Right atrium auricular region (tissue), 2 donors: ENCODE measurements at places on chromosomes 3 and 15.

DNA sequence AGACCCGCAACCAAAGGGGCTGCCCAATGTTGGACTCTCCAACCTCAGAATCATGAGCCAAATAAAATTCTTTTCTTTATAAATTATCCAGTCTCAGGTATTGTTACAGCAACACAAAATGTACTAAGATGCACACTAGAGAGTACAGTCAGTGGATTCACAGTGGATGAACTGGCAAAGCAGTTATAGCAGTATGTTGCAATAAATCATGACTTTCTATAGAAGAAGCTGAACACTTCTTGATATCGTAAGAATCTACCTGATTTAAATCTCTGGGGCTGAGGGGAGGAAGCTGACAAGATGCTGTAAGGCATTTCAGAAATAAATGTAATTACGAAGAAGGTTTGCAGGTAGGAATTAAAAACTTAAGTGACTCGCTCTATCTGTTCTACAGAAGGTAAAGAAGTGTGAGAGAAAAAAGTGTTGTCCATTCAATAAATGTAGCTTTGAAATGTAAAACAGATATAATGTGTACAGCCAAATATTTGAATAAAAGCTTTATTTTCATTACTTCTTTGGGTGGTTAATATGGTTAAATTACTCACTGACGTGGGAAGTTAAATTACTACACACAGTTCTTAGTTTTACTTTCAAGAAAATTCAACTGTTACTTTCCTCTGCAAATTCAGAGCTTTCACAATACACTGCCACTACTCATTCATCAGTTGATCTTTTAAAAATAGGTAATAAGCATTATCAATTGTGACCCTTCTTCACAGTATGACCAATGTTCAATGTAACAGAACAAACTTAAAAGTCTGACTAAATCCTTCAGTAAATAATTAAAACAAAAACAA lies 439.1 kb downstream of the SHQ1 start:
- no peak overlapping the region for H3K4me3 ChIP-seq
- no peak for DNase-seq
- no peaks in the 10 kb centered on the region for H3K36me3 ChIP-seq
- peaks cover 48% of the 10 kb centered on the region for H3K4me1 ChIP-seq

DNA sequence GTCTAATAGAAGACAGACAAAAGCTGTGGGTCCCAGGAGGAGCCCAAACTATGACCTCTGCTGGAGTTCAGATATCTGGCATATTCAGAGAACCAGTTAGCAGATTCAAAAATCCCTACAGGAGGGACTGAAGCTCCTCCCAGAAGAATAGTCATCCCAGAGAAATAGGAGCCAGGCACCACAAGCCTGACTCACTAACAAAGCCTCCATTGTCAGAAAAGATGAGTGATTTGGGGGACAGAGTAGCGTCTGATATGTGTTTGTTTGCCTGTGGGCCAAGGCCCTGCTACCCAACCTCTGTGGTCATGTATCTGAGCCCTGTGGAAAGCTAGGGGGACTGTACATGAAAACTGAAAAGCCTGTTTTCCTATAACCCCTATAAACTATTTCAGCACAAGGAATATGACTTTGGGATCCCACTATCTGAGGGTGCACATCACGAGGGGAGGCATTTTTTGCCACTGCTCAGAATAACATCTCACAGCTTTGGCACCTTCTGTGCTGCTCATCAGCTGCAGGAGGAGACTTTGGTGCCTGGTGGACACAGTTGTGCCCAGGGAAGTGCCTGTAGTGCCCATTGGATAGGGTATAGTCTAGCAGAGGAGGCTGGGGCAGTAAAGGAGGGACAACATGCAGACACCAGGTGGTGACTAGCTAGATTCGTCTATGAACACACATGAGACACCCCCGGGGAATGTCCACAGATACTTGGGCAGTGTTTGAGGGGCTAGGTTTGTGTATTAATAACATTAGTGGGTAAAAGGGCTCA lies 9.7 kb upstream of the LARP6 start:
- peak overlapping the region; percentile 56 for H3K27ac ChIP-seq
- H3K4me3 ChIP-seq = no peak overlapping the region
- H3K36me3 ChIP-seq = no peaks in the 10 kb centered on the region
- no peaks in the 10 kb centered on the region for H3K4me1 ChIP-seq

GRCh38 chr3:42387802-42388651 lies 22.4 kb downstream of the LYZL4 start:
- no peaks in the 10 kb centered on the region for H3K4me1 ChIP-seq
- H3K27ac ChIP-seq = no peak overlapping the region
- H3K4me3 ChIP-seq = no peak overlapping the region
- no peaks in the 10 kb centered on the region for H3K27me3 ChIP-seq
- H3K36me3 ChIP-seq = no peaks in the 10 kb centered on the region

- H3K36me3 ChIP-seq = no peaks in the 10 kb centered on the region
- no peak overlapping the region for H3K4me3 ChIP-seq
- H3K27ac ChIP-seq = no peak overlapping the region
- DNase-seq = no peak
- H3K27me3 ChIP-seq = no peaks in the 10 kb centered on the region
Measured at GRCh38 chr3:156978481-156978961, 152.4 kb downstream of the LEKR1 start.

DNA sequence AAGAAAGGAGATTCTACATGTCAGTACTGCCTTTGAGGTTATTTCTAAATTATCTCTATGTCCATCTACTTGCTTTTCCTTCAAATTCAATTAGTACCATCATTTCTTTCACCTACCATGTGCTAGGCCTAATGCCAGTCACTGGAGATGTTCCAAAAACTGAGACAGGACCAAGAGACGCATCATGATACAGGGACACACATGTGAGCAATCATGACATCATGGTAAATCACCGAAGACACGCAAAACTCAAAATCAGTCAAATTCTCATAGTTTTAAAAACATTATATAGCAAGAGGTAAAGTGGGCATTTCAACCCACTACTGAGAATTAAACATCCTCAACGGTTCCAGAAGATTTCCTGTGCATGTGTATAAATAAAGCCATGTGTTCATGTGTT lies 95.0 kb downstream of the CD47 start:
- no peak overlapping the region for H3K4me3 ChIP-seq
- no peak for DNase-seq
- no peaks in the 10 kb centered on the region for H3K4me1 ChIP-seq
- no peaks in the 10 kb centered on the region for H3K27me3 ChIP-seq
- no peak overlapping the region for H3K27ac ChIP-seq

DNA sequence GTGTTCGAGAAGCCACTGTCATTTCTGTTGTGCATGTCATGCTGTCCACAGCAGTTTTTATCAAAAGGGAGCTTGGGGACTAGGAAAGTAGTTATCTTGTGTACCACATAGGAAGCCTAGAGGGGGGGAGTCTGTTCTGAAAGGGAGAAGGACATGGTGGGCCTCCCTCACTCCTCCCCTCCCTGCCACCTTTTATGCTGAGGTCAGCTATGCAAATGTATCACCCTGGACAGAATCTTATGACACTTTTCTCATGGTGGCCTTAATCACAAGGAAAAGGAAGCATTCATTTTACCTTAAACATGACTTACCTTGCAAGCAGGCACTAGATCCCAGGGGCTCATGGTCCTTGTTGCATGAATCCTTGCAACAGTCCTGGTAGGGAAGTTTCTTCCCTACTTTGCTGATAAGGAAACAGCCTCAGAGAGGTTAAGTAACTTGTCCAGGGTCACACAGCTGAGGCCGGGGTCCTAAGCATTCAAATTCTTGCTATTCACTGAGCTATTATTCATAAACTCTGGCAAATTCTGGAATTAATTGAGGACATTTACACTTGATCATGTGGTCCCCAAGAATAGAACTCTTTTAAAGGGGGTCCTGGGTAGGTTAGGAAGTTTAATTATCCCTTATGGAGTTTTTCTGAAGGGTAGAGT lies 81.1 kb upstream of the SLC6A1 start:
- H3K27me3 ChIP-seq = no peaks in the 10 kb centered on the region
- DNase-seq = no peak
- H3K27ac ChIP-seq = no peak overlapping the region
- H3K36me3 ChIP-seq = no peaks in the 10 kb centered on the region
- no peaks in the 10 kb centered on the region for H3K4me1 ChIP-seq
- H3K4me3 ChIP-seq = no peak overlapping the region

- DNase-seq = no peak
- no peaks in the 10 kb centered on the region for H3K36me3 ChIP-seq
- no peak overlapping the region for H3K4me3 ChIP-seq
- H3K4me1 ChIP-seq = no peaks in the 10 kb centered on the region
- no peak overlapping the region for H3K27ac ChIP-seq
- H3K27me3 ChIP-seq = no peaks in the 10 kb centered on the region
Measured at GRCh38 chr15:89389841-89390603, 55.4 kb upstream of the POLG start.

DNA sequence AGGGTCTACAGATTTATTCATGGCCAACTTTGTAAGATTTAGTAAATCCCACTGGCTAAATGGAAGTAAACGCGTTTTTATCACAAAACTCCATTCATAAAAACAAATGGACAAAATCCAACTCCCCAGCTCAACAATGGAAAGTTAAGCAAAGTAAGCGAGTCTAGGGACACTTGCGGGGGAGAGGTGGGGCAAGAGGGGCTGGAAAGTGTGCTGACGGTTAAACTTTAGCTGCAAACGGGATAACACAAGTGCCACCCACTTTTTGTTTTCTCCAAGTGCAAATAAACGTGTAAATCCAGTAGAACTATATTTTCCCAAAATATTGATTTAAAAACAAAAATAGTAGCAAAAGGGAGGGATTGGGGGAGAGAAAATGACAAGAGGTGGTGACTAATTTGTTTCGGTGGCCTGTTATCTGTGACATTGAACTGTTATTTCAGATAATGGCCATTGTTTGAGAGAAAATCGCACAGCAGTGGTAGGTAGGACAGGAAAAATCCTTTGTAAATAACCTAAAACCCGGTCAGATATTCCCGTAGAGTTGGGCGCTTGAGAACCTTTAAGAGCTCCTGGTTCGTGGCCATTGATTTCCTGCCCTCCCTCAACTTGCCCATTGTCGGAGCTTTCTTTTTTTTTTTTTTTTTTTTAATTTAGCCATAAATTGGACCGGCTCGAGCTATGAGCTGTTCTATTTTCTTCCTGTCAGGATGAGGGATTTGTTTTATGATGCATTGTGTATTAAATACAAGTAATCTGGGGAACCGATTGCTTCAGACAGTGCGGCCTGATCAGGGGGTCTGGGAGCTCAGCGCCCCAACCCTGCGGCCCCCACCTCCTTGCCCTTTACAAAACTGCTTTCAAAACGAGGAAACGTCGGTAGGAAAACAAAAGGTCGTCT lies 514.8 kb downstream of the MECOM start:
- peaks cover 9% of the 10 kb centered on the region for H3K27me3 ChIP-seq
- H3K36me3 ChIP-seq = no peaks in the 10 kb centered on the region
- H3K4me3 ChIP-seq = peak overlapping the region; percentile 18
- no peak for DNase-seq
- peak overlapping the region; percentile 88 for H3K27ac ChIP-seq

GRCh38 chr3:183123891-183124290 lies 24.6 kb upstream of the MCCC1 start:
- H3K4me3 ChIP-seq = no peak overlapping the region
- no peak overlapping the region for H3K27ac ChIP-seq
- no peak for DNase-seq

DNA sequence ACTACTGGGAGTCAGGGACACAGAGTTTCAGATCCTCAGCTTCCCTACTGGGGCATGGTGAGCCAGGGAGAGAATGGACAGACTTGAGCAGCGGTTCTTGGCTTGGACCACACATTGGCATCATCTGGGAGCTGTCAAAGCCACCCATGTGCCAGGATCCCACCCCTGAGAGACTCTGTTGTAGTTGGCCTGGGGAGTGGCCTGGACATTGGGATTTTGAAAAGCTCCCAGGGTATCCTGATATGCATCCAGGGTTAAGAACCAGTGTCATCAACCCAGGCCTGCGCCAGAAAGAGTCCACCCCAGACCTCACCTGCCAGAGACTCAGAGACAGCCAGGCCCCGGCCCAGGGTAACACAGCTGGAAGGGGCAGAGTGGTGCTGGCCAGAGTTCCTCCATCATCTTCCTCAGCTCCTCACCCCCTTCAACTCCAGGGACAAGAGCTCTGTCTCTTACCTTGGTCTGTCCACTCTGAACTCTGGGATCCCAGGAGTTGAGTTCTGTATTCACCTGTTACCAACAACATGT lies 33.0 kb upstream of the CHRNB4 start:
- no peak overlapping the region for H3K27ac ChIP-seq
- no peaks in the 10 kb centered on the region for H3K27me3 ChIP-seq
- H3K36me3 ChIP-seq = no peaks in the 10 kb centered on the region

DNA sequence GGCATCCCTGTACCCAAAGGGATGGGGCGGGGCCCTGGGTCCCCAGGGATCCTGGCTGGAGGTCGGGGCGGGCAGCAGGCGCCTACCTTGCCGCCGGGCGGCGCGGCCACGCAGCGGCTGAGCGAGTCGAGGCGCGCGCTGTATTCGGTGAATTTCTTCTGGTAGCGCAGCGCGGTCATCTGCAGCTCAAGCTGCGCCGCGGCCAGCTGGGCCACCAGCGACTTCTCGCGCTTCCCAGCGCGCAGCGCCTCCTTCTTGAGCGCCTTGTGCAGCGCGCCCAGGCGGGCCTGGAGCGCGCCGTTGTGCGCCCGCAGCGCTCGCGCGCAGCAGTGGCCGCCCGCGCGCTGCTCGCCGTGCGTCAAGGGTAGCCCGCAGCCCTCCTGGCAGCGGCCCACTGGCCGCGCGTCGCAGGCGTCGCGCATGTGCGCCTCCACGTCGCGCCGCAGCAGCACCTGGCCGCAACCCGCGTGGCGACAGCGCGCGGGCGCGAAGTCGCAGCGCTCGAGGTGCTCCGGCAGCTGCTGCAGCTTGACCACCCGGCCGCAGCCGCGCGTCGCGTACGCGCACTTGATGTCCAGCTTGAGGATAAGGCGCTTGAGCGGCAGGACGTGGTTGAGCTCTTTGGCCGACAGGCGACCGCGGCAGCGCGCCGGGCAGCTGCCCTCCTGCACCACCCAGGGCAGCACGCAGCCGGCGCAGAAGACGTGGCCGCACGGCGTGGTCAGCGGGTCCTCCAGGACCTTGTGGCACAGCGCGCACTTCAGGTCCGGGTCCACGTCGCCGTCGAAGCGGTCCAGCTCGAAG lies 522 bp downstream of the PDZRN3 start:
- H3K27me3 ChIP-seq = no peaks in the 10 kb centered on the region
- peak overlapping the region; percentile 96 for H3K27ac ChIP-seq
- DNase-seq = no peak
- peaks cover 64% of the 10 kb centered on the region for H3K4me1 ChIP-seq

- DNase-seq = peak; percentile 74
- no peaks in the 10 kb centered on the region for H3K27me3 ChIP-seq
- peak overlapping the region; percentile 97 for H3K27ac ChIP-seq
- H3K4me3 ChIP-seq = peak overlapping the region; percentile 63
- H3K4me1 ChIP-seq = no peaks in the 10 kb centered on the region
Measured at GRCh38 chr3:197750858-197751737, 1.4 kb downstream of the FYTTD1 start.
